ENCODE measurements at places on chromosomes 11 and 22.

DNA sequence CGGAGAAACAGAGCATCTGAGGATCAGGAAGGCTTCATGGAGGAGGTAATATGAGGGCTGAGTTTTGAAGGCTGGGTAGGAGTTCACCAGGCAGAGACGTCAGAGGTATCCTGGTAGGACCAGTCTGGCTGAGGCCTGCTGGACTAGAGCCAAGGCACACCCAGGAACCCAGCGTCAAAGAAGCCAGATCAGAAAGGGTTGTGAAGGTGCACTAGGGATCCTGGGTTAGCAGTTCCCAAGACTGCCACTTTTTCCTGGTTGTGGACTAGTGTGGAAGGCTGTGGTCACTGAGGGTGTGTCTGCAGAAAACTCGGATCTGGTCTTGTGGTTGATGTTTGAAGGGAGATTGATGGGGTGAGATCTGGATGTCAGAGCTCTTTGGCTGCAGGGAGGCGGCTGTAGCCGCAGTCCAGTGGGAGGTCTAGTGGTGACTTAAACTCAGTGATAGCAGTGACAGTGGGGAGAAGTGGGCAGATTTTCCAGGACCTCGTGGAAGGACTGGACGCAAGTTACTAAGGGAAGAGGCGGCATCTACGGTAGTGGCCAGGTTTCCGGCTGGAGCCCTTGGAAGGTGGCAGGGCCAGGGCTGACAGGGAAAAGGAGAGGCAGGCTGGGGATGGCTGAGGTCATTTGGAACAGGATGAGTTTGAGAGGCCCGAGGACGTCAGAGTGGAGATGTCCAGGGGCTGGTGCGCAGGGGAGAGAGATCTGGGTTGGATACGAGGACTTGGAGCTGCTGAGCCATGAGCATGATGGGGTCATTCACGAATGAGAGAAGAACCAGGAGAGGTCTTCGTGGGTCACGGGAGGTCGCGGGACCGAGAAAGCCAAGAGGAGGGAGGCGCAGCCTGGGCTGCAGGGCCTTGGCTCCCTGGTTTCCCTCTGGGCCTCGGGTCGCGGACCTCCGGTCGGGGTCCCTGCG, 10.9 kb downstream of the RELA start:
- DNase-seq: no peak

DNA sequence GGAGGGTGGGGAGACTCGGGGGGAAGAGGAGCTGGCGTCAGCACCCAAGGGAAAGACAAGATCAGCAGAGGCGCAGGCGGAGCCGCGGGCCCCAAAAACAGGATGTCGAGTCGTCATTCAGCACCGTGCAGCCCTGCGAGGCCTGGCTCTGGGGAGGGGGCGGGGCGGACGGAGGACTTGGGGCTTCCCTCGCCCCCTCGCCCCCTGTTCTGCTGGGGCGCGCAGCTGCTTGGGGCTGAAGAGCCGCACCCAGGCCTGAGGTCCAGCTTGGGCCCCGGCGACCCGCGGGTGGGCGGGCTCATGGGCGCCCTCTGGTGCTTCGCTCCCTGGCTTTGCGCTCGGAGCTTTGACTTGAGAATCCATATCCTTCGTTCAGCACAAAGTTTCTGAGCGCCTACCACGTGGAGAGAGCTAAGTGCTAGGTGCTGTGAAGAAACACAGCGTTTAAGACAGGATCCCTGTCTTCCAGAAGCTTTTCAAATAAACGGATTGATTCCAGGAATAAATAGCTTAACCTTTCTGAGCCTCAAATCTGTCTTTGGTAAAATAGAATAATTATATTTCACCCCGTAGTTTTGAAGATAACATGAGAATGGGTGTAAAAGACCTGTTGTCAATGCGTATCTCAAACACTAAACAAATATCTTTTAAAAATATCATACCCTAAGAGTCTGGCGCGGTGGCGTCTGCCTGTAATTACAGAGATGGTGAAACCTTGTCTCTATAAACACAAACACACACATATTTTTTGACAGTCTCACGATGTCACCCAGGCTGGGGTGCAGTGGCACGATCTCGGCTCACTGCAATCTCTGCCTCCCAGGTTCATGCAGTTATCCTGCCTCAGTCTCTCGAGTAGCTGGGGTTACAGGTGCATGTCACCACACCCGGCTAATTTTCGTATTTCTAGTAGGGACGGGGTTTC, 929 bp upstream of the RHOG start:
- DNase-seq: peak; percentile 81

DNA sequence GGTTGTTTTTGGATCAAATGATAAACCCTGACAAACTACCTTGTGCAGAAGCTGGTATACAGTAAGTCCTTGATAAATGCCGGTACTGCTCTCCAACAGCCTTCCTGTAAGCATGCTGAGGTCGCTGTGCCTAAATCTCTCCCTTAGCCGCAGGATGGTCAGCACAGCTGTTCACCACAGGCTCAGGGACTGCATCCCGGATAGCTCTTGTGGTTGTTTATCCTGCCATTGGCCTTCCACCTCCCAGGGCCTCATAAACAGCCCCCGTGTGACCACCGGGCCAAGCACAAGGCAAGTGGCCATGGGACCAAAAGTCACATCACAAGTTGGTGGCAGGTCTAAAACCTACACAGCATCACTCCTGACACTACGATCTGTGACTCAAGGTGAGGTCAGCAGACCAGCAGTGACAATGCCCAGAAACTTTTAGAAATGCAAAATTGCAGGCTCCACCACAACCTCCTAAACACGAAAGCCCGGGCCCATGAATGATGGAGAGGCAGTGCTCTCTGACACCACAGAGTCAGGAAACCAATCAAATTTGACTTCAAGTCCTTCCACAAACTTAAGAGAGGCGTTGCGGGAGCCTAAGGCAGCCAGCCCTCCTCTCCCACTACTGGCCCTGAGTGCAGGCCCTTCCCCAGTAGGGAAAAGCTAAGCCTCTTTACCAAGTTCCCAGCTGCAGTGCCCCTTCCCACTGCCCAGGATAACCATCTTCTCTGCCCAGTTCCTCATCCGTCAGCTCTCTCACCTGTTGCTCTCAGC, 3.9 kb downstream of the SPATA19 start:
- DNase-seq: no peak

DNA sequence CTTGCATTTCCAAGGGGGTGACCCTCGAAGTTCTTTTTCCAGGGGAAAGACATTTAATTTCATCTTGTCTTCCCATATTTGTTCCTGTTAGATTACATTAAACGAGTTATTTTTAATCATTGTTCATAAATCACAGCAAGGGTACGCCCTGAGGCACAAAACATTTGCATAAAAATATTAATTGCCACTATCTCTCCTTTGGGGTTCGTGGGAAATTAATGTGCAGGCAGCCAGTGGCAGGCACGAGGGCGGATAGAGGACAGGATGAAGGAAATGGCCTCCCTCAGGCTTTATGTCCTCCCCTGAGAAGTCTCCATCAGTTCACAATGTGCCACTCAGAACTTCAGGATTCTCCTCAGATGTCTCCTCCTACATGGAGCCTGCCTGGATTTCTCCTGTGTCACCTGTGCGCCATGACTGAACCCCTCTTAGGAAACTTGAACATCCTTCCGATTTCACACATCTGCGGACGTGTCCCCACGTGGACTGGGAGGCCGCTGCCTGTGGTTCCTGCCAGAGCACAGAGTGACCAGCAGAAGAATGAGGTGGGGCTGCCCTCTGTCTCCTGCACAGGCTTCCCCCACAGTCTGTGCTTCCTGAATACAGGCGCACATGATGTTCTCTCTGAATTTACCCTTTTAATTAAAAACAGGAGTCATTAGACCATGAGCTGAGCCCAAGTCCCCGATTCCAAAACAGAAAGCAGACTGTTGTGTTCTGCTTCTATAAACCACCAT, 1085.9 kb downstream of the TBC1D22A start:
- no peak for DNase-seq
